GOT3 (cell line): ENCODE measurements at places on chromosomes 12 and 14.

DNA sequence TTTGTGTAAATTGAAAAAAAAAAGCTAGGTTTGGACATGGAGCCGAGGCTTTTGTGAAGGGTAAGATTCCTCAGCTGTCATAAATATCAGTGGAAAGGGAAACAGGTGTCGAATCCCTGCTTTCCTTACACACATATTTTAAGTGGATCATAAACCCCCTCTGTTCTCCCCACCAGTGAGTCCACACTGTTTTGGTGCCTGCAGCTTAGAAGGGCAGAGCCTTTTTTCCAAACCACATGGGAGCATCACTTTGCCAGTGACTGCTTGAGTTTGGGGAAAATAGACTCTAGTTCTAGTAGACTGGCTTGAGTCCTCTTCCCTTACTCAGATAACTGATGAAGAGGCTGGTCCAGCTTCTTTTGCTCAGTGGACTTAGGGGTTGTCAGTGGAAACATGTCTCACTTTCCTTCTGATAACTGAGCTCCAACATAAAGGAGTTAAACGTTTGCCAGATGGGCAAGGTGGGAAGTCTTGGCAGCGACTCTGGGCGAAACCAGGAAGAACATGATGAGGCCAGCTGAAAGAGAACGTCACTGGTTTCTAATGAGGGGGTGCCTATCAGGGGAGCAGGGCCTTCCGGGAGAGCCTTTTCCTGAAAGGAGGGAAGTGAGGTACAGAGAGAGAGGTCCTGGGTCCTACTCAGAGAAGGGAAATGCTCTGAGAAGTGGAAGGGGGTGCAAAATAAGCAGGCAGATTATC is 168.1 kb upstream of the PARP11 start:
- no peak for DNase-seq

- DNase-seq: no peak
These were observed 238.2 kb upstream of the SSTR1 start for GRCh38 chr14:37969511-37969979.

DNA sequence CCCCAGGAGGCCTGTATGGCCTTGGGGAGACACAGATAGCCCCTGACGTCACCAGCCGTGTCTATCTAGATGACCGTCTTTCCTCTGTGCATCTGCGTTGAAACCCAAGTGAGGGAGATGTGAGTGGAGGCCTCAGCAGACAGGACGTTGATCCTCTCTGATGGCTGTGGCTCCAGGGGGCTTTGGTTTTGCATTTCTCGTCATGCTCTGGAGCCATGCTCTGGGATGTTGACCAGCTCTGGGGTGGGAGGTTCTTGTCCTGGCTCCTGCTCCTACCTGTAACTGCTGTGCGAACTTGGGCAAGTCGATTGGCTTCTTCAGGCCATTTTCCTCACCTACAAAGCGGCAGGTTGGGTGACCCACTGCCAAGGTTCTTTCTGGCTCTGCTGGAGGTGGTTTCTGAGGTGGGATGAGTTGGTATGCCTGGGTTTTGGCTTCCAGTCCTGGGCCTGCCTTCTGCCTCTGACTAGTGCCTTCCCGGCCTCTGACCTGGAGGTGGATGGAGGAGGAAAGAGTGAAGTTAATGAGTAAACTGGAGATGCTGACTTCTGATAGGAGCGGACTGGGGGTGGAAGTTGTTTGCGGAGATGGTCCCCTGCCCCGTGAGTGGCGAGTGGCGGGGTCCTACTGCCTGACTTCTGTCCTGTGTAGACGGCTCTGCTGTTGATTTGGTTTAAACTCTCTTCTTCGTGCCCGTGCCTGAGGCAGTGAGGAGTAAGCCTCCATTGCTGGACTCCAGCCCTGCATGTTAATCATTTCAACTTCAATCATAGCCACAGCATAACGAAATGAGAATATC is 8.4 kb downstream of the TSPAN9 start:
- no peak for DNase-seq

- DNase-seq: no peak
These were observed 1106.9 kb downstream of the TMTC2 start for GRCh38 chr12:83793616-83794015.

DNA sequence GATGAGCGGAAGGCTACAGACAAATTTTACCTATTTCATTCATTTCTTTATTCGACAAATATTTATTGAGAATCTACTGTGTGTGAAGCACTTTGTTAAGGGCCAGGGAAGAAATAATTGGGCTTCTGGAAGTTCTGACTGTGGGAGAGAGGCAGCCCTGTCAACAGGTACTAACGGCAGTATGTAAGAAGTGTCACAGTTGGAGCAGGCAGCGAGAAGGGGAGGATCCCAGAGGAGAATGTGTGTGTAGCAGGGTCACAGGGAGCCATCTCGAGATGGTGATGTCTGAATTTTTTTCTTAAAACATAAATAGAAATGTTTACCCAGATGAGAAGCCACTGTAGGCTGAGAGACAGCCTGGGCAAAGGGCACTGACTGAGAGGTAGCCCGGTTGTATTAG is 163.3 kb upstream of the SLC38A2 start:
- DNase-seq: no peak

DNA sequence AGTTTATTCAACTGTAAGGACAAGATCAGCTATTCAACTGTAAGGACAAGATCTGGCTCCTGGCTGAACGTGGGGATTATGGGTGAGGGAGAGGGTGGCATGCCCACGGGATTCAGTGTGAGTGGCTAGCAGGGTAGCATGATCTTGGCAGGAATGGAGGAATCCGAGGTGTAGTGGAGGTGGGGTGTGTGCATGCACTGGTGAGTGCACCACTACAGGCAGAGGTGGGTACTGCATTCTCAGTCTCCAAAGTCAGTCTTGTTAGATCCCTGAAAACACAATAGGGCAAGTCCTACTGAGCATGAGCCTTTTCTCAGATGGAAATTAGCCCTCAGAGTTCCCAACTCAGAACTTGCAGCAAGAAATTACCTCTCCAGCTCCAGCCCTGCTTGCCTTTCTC is 32.2 kb upstream of the DCD start:
- DNase-seq: no peak

DNA sequence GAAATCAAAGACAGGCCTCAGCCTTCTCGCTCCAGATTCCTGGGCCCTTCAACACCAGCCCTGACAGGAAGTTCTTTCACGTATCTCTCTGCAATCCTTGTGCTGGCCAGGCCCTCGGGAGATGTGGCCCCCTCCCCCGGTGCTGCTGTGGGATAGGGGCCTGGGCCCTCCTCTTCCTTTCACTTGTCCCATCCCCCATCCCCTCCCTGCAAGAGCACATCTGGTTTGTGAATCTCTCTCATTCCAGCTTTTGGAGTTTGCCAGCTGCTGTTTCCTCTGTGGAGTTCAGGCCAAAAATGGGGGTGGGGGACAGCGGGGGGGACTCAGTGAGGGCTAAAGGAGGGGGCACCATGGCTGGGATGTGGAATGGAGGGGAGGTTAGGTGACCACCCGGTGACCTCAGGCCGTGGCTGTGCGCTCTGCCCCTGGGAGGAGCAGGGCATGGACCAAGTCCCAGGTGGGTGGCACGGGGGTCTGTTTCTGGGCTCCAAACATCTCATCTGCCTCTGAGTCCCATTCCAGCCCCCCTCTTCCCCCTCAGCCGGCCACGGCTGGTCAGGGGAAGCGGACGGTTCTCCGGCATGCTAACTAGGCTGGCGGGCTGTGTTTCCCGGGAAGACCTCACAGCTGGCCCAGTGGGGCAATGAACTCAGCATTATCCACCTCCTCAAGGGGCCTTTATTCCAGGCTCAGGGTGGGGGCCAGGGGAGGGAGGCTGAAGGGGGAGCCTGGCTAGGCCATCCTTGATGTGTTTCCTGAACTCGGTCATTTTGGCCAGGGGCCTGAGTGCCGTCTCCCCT is 7.4 kb downstream of the LRP1 start:
- DNase-seq: no peak

GRCh38 chr12:65825507-65826352 is 1.4 kb downstream of the HMGA2 start:
- peak; percentile 99 for DNase-seq

GRCh38 chr12:89695830-89696229 is 12.8 kb downstream of the ATP2B1 start:
- no peak for DNase-seq

DNA sequence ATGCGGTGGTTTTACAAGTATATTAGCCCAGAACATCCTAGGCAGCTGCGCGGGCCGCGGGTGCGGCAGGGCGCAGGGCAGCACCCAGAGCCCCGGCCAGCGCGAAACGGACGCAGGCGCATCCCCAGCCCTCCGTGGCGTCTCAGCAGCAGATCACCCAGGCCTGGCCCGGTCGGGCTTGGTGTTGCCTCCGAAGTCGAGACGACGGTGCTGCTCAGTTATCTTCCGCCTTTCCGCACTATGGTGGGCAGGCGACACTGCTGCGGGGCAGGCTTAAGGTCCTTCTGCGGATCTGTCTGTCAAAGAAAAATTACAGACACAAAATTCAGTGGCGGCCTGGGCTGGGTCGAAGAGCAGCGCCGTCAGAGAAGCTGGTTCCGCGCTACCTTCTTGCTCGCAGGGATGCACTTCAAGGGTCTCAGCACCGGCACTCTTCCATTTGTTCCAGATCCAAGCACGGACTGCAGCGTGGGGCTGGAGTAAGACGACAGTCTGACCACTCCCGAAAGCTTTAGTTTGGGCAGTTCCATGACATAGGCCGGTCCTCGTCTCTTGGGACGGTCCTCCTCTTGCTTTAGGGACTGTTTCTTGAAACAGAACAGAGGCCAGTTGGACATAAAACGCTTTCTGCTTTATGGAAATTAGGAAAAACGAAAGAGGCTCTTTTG is 75.8 kb downstream of the MOK start:
- no peak for DNase-seq

- DNase-seq: no peak
These were observed 19.2 kb upstream of the COX16 start for GRCh38 chr14:70378696-70379095.

DNA sequence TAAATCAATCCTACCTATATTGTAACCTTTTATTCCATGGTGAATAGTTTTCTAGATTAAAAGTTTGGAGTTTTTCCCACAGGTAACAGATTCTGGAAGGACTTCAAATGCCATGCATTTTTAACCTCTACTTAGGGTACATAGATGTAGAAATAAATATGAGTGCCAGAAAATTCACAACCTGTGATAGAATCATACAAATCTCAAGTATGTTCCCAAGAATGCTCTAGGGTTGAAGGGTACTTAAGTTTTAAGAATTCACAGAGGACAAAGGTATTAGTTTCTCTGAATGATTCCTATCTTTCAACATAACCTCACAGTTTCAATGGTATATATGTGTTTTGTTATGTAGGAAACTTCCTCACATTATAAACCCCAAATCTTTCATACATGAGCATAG is 511.3 kb downstream of the TMEM117 start:
- no peak for DNase-seq

- DNase-seq: no peak
These were observed 113.4 kb downstream of the ZNF664 start for GRCh38 chr12:124086299-124086898.

- DNase-seq: no peak
These were observed 32.7 kb downstream of the PPP4R3A start for GRCh38 chr14:91477388-91477787.

- no peak for DNase-seq
These were observed 30.4 kb downstream of the CAND1 start for GRCh38 chr12:67299526-67299925.

GRCh38 chr14:38201137-38201828 is 6.4 kb upstream of the SSTR1 start:
- DNase-seq: no peak

DNA sequence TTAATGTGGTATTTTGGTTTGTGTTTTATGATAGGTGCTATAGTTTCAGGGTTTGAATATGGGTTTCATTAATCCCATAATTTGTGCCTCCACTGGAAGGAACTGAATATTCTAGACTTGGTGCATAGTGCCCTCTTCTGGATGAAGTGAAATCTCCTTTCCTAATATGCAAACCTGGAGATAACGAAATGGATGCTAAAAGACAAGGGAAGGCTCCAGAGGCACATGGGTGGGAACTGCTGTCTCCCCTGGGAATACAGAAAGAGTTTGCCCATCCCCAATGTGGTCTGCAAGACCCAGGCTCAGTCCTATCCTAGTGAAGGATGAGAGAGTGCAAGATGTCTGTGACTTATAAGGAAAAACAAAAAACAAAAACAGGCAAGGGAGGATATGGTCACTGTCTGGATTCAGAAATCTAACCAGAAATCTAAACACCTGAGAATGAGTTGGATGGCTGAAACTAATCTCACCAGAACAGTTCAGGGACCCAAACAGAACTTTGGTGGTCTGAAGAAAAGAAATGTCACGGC is 142.3 kb upstream of the TMPO start:
- DNase-seq: no peak

DNA sequence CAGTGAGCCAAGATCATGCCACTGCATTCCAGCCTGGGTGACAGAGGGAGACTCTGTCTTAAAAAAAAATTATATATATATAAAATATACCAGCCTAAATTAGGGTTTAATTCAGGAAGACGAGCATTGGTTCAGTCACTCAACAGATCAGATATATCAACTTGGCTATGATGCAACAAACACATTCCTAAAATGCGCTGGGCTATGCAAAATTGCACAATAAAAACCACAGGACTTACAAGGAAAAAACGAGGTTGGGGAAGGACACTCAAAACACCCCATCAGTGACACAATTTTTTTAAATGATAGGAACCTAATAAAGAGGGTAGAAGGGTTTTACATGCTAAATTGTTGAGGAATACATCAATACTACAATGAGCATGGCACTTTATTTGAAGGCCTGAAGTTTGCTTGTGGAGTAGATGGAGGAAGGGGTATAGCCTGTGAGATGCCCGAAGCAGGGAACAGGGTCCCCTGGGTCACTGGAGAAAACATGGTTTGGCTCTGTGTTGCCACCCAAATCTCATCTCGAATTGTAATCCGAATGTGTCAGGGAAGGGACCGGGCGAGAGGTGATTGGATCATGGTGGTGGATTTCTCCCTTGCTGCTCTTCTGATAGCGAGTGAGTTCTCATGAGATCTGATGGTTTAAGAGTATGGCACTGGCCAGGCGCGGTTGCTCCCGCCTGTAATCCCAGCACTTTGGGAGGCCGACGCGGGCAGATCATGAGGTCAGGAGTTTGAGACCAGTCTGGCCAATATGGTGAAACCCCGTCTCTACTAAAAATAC is 71.2 kb downstream of the TNFAIP2 start:
- DNase-seq: no peak

GRCh38 chr14:58787592-58787991 is 149.8 kb downstream of the DACT1 start:
- no peak for DNase-seq

DNA sequence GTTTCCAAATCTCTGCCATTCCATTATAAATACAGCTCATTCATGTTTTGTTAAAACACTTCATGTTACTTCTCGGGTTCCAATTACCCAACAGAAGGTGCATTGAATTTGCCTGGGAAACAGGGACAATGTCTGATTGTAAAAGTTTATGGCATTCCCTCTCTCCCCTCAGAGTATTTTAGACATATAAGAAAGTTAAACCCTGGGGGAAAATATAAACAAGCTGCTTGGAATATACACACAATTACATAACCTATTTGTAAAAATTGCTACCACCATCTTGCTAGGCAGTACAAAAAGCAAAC is 60.0 kb downstream of the BTG1 start:
- no peak for DNase-seq

GRCh38 chr12:100200463-100201181 is at the start of gene ACTR6:
Gene ACTR6 (plus strand): TSS chr12:100200815. CDS start chr12:100200852, 37 bp downstream.
- DNase-seq: peak; percentile 61

GRCh38 chr12:128009108-128009507 is 257.9 kb upstream of the TMEM132C start:
- DNase-seq: no peak
